Mesangial cell (primary cell): ENCODE measurements at places on chromosomes 16 and 17. TPM values are rescaled to one million over a fixed set of nuclear protein-coding genes. Genes with fewer than 3 reads are reported as not detected.

SMPD3 gene
- under 0.01 and 0.76 TPM in 2 replicates for total RNA-seq

OTOP3 gene
- total RNA-seq, result not detected in 2 replicates

GPR142 gene
- total RNA-seq, result not detected in 2 replicates

BCO1 gene
- total RNA-seq, result 0.16 and 1.1 TPM in 2 replicates

KCTD19 gene
- 0.16 and 0.38 TPM in 2 replicates for total RNA-seq

ZKSCAN2 gene
- total RNA-seq, result 2.4 and 5.2 TPM in 2 replicates

MRPL38 gene
- 45.3 and 52.8 TPM in 2 replicates for total RNA-seq

CORO6 gene
- 1.3 and 4.8 TPM in 2 replicates for total RNA-seq

GLTPD2 gene
- 0.49 TPM in 1 of 2 replicates, not detected in the other for total RNA-seq

ACSM5 gene
- 1.0 and 1.3 TPM in 2 replicates for total RNA-seq

CSHL1 gene
- total RNA-seq, result not detected in 2 replicates

CDRT15L2 gene
- total RNA-seq, result not detected in 2 replicates

PDPK1 gene
- total RNA-seq, result 16.6 and 18.9 TPM in 2 replicates

CDH5 gene
- total RNA-seq, result 0.33 TPM in 1 of 2 replicates, not detected in the other

TPSD1 gene
- not detected in 2 replicates for total RNA-seq

CCL5 gene
- not detected in 2 replicates for total RNA-seq

PHOSPHO1 gene
- total RNA-seq, result 0.51 TPM in 1 of 2 replicates, not detected in the other

TNFSF13 gene
- total RNA-seq, result 0.81 and 4.7 TPM in 2 replicates

SIRT7 gene
- 15.2 and 18.5 TPM in 2 replicates for total RNA-seq

ERN2 gene
- 0.38 TPM in 1 of 2 replicates, not detected in the other for total RNA-seq

FDXR gene
- 18.9 and 28.9 TPM in 2 replicates for total RNA-seq

CCDC154 gene
- 0.16 and 2.2 TPM in 2 replicates for total RNA-seq

HOXB6 gene
- 14.5 and 29.4 TPM in 2 replicates for total RNA-seq

EVPL gene
- 11.7 and 21.4 TPM in 2 replicates for total RNA-seq

CACNA1H gene
- 3.7 and 36.5 TPM in 2 replicates for total RNA-seq

CD300E gene
- total RNA-seq, result not detected in 2 replicates

ZNF174 gene
- total RNA-seq, result 8.5 and 15.6 TPM in 2 replicates

LRRC37B gene
- 6.0 and 9.3 TPM in 2 replicates for total RNA-seq

HSPB9 gene
- not detected in 2 replicates for total RNA-seq

KCNJ2 gene
- total RNA-seq, result 0.49 and 1.8 TPM in 2 replicates

CCL17 gene
- total RNA-seq, result not detected in 2 replicates

OSGIN1 gene
- total RNA-seq, result 1.6 and 3.5 TPM in 2 replicates

TAC4 gene
- total RNA-seq, result not detected in 2 replicates

CASKIN1 gene
- 0.16 and 0.38 TPM in 2 replicates for total RNA-seq

PYDC1 gene
- total RNA-seq, result not detected in 2 replicates

WSCD1 gene
- 13.4 and 17.4 TPM in 2 replicates for total RNA-seq

SBK1 gene
- 0.65 and 3.9 TPM in 2 replicates for total RNA-seq

MAFG gene
- total RNA-seq, result 14.3 and 18.4 TPM in 2 replicates

CLEC18C gene
- total RNA-seq, result 2.1 and 8.5 TPM in 2 replicates

NPIPB9 gene
- 0.38 TPM in 1 of 2 replicates, not detected in the other for total RNA-seq

KRTAP4-3 gene
- not detected in 2 replicates for total RNA-seq

LITAFD gene
- not detected in 2 replicates for total RNA-seq

BMERB1 gene
- 14.0 and 28.6 TPM in 2 replicates for total RNA-seq

RAP1GAP2 gene
- total RNA-seq, result 14.3 and 24.1 TPM in 2 replicates

SLC46A1 gene
- 1.1 and 5.7 TPM in 2 replicates for total RNA-seq

KCNJ18 gene
- total RNA-seq, result not detected in 2 replicates

KIF2B gene
- not detected in 2 replicates for total RNA-seq

PPL gene
- total RNA-seq, result 2.0 and 23.8 TPM in 2 replicates

CNTROB gene
- total RNA-seq, result 17.6 and 24.8 TPM in 2 replicates

HSD11B2 gene
- 0.38 and 0.98 TPM in 2 replicates for total RNA-seq
